ENCODE measurements at places on chromosomes 12 and 14. TPM values are rescaled to one million over a fixed set of nuclear protein-coding genes. Genes with fewer than 3 reads are reported as not detected.

Gene ACRBP
- total RNA-seq, result 1.9 TPM

Gene MARK3
- total RNA-seq, result 104 TPM

Gene LTB4R
- total RNA-seq, result 6.7 TPM

- no peak for DNase-seq
Measured at GRCh38 chr14:62015243-62015642, 253.0 kb downstream of the SNAPC1 start.

Gene PFDN5
- 490 TPM for total RNA-seq

DNA sequence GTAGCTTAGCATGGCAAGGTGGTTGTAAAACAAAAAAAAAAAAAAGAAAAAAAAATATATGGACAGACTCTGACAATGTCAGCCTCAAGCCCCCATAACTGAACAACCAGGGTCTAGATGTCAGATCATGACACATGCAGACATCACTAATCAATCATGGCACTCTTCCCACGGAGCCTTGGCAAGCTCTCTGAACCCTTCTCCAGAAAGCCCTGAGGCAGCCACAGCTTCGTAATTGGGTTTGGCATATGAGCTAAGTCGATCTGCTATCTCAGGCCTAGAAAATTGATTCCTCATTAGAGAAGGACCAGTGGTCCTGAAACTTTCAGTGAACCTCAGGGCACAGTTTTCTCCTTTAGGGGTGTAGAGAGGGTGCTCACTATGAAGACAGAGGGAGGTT is 112.2 kb downstream of the GPR135 start:
- no peak for DNase-seq

DNA sequence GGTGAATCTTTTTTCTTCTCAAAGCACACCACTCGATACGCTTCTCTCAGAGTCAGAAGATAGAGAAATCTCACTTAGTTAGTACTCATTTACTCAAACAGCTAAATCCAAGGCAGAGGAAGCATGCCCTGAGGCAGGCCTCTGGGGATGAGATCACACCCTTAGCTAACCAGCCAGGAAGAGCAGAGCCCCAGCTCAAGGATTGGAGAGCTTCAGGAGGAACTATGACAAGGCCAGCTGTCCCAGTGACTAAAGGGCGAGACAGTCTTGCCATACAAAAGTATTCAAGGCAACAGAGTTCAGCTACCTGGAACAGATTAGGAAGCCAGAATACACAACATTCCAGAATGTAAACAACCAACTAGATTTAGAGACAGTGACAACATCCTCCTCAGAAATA is 197.7 kb upstream of the CCDC196 start:
- no peak for DNase-seq

Gene PPTC7
- total RNA-seq, result 23.8 TPM

DNA sequence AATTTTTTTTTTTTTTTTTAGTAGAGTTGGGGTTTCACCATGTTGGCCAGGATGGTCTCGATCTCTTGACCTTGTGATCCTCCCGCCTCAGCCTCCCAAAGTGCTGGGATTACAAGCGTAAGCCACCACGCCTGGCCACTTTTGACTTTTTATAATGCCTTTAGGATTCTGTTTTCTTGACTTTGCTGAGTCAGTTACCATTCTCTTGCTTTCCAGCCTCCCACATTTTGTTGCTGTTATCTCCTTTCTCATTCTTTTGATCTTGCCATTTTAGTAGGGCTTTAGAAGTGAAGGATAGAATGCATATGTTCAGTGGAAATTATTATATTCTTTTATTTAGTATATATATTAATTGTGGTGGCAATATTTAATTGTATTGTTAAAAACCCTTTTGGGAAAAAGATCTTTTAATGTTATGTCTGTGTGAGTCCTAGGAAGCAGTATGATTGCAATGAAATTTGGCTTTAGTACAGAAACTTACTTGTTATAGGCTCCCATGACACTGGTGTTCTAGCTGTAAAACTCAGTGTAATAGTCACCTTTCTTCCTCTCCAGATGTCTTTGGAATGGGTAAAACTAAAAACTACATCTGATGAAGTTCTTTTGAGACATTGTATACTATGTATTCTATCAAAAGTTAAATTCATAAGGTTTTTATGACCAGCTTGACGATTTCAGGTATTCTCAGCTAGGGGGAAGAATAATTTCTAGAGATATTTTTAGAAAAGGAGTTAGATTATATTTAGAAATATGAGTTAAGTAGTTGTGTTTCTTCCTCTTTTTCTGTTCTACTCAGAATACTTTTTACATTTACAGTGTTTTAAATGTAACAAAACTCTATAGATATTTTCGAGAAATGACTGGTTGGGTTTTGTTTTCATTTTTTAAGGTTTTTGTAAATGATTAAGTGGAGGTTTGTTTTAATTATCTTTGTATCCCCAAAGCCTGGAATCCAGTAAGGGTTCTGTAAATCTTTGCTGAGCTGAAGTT is 74.7 kb downstream of the APAF1 start:
- no peak for DNase-seq

Data from sciatic nerve (tissue), 2 donors.